ENCODE measurements at places on chromosomes 13 and 19.

GRCh38 chr19:50728084-50728737 is 5.0 kb downstream of the CLEC11A start:
- DNase-seq = peak; percentile 67

DNA sequence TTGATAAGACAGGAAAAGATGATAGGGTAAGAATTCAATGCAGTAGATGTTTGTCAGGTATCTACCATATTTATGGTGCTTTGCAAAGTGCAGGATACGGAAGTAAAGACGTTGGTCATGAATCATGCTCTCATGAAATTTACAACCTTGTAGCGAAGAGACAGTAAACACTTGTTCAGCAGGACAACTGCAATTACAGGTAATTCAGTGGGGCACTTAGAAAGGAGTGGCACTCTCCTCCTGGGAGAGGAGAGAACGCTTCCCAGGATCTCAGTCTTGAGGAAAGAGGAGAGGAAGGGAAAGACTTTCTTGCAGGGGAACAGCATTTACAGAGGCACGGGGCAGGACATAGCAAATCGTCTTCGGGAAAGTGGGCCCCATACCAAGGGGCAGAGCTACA is 46.4 kb downstream of the SOX1 start:
- no peak for DNase-seq

DNA sequence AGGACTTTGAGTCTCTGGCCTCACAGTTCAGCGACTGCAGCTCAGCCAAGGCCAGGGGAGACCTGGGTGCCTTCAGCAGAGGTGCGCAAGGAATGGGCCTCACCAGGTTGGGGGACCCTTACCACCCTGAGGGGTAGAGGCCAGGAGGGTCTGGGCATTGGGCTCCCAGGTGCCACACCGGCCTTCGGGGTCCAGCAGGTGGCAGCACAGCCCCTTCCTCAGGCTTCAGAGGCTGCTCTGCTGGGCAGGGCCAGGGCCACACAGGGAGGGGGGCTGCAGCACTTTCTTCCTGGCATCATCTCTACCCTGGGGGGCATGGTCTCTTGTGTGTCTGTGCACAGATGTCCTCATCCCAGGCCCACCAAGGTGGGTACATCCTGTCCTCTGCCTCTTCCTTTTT is 12.9 kb downstream of the PIN1 start:
- no peak for DNase-seq

- DNase-seq = peak; percentile 100
These were observed at the start of gene EGLN2 for GRCh38 chr19:40798683-40799557. Gene EGLN2, plus strand, starts transcription at chr19:40799191. Its CDS starts 1,382 bp downstream, at chr19:40800573.

DNA sequence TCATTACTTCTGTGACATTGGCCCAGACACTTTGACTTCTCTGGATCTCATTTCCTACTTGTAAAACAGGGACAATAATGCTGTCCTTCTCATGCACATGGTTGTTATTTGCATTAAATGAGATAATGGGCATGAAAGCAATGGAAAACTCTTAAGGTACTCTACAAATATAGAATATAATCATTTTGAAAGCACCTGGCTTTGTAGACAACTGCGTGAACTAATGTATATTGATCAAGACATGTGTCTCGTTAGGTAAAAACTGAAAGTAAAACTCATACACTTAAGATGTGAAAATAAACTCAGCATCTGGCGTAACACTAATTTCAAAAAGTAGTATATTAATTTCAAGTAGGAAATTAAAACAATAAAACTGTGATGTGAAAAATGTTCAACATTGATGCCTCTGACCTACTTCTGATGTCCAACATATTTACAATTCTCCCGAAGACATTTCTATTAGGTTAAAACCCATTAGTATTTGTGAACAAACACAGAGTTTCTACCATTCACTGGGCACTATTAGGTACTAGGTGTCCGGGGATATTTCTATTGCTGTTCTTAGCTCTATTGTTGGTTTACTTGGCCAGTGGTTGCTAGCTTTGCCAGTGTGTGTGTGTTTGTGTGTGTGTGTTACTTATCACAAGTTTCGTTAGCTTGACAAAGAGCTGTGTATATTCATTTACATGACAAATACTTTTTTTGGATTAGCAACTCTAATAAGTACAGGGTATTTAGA is 220.5 kb downstream of the KCNRG start:
- DNase-seq = no peak

DNA sequence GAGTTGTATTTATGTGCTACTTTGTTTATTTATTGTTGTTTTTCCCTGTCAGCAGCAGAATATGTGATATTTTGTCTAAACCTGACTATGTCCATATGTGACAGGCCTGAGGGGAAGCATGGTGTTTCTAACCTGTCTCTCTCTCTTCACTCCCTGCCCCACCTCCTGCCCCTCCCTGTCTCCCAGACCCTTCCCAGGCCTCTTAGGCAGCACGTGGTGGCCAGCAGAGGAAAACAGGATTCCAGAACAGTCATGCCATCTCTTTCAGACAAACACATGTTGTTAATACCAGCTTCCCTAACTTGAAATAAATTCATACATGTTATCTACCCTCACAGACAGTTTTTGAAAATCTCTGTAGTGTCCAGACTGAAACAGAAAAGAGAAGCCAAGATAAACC is 31.0 kb upstream of the ATP11A start:
- no peak for DNase-seq

GRCh38 chr19:4987256-4987655 is 18.3 kb downstream of the KDM4B start:
- DNase-seq = no peak

DNA sequence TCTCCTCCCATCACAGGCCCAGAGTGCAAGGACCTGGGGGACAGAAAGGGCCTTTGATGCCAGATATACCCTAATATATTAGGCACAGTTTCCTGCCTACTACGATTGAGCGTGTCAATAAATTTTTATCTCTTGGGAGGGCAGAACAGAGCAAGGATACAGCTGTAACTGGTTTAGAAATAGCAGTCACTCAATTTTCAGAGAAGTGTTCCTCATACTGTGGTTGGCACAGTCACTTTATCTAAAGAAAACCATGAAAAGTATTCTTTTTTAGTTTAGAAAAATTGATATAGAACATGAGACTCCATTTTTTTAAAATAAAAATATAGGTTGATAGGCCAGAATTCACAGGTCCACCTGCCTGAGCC is 460 bp upstream of the ZNF155 start:
- DNase-seq = peak; percentile 1

GRCh38 chr13:112225429-112226090 is 150.6 kb upstream of the SPACA7 start:
- DNase-seq = no peak

DNA sequence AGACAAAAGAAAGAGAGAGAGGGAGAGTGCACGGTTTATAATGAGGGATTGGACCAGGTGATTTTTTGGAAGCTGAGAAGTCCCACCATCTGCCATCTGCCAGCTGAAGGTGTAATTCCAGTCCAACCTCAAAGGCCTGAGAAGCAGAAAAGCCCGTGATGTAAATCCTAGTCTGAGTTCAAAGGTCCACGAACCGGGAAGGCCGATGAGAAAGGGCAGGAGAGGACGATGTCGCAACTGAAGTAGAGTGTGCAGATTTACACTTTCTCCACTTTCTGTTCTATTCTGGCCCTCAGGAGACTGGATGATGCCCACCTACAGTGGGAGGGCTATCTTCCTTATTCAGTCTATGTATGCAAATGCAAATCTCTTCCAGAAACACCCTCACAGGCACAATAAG is 500.0 kb downstream of the DIAPH3 start:
- DNase-seq = no peak

DNA sequence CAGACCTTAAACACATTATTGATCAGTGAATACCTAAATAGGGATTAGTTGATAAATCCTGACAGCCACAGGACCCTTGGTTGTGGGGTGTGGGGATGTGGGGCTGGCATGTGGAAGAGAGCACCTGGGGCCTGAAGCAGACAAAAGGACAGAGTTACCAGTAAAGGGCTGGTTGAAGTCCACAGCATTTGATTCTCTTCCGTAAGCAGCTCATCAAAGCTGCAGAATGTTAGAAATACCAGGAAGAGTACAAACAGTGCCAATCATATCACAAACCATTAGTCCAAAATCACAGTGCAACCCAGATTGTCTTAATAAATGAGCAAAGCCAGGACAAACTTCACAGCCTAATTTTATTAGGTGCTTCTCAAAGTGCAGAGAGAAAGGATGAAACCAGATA is 92.5 kb upstream of the KL start:
- no peak for DNase-seq

GRCh38 chr19:40225440-40226305 is 816 bp downstream of the CCNP start:
- DNase-seq = no peak

DNA sequence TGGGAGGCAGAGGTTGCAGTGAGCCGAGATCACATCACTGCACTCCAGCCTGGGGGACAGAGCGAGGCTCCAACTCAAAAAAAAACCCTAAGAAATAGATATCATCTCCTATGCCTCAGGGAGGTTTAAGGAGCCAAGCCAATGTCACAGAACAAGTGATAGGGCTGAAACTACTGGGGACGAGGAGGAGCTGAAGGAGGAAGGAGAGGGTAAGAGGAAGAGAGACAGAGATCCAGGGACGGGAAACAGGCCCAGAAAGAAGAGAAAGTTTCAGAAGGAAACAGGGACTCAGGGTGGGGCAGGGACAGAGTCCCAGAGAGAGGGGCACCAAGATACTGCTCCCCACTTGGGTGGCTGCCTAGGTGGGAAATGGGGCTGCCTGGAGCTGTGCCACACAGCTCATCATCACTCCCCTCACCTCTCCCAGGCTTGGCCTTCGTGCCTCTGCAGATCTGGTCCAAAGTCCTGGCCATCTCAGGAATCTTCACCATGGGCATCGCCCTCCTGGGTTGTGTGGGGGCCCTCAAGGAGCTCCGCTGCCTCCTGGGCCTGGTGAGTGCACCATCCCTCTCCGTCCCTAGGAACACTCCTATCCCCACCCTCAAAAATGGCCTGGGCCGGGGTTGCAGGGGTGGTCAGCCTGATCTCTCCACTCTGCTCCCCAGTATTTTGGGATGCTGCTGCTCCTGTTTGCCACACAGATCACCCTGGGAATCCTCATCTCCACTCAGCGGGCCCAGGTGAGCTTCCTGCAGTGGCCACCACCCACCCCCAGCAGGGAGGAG is 1.5 kb downstream of the CD37 start:
- no peak for DNase-seq

DNA sequence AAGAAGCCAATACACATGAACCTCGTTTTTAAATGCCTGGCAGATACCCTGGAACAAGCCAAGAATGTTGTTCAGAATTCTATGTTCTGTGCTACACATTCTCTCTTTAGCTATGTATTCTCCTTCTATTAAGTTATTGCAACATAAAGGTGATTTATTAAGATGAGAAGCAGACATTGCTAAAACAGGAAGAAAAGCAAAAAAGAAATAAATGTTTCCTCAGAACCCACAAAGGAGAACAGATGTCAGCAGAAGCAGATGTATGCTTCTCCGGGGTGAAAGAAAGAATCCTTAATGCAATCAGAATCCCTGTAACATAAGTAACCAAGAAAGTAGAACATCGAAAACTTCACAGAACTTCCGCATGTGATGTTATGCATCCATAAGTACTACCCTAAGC is 302.9 kb downstream of the DCT start:
- no peak for DNase-seq

GRCh38 chr19:40613690-40614621 is 12.8 kb downstream of the LTBP4 start:
- peak; percentile 57 for DNase-seq
